Foreskin keratinocyte (primary cell): ENCODE measurements at places on chromosomes 1 and 21. TPM values are rescaled to one million over a fixed set of nuclear protein-coding genes. Genes with fewer than 3 reads are reported as not detected.

GRCh38 chr1:166590161-166590560 is 249.1 kb upstream of the POGK start:
- DNase-seq = no peak

The LCE6A gene
- 0.23 and 0.39 TPM in 2 replicates for polyA plus RNA-seq

- no peak for DNase-seq
These were observed 18.3 kb upstream of the PALMD start for GRCh38 chr1:99627615-99628014.

The FALEC gene
- polyA plus RNA-seq = 0.13 and 0.16 TPM in 2 replicates

GRCh38 chr21:32192291-32193097 is 86.4 kb downstream of the MIS18A start:
- DNase-seq = no peak

DNA sequence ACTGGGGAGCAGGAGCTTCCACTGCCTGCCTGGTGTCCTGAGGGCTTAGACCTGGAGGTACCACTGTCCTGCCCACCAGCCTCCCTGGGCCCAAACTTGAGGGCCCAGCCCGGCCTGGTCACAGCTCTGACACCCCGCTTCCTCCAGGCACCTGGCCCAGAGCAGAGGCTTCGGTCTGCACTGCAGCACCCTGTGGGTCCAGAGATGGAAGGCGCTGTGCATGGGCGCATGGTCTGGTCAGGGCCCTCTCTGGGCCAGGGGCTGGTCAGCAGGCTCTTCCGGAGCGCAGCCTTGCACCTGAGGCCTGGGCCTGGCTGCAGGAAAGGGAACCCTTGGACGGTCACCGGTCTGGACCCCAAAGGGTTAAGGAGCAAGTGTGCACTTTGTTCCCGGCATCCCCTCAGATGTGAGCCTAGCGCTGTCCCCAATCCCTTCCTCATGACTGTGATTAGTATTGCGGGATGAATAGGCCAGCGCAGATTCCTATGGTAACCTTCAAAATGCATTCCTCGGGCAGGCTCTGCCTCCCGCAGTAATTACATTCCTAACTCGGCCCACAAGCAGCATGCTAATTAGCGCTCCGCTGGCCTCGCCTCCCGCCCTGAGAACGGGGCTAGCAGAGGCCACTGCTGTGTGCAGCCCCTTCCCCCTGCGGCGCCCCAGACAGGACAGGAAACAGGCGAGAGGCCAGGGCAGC is 36.3 kb downstream of the PRDM16 start:
- no peak for DNase-seq

The RNU1-1 gene
- polyA plus RNA-seq = not detected in 2 replicates

GRCh38 chr1:15525050-15526020 is 1.3 kb upstream of the DNAJC16 start:
- DNase-seq = no peak
